Left hindlimb (tissue), 1 donor: ENCODE measurements at places on chromosomes 11 and 22.

DNA sequence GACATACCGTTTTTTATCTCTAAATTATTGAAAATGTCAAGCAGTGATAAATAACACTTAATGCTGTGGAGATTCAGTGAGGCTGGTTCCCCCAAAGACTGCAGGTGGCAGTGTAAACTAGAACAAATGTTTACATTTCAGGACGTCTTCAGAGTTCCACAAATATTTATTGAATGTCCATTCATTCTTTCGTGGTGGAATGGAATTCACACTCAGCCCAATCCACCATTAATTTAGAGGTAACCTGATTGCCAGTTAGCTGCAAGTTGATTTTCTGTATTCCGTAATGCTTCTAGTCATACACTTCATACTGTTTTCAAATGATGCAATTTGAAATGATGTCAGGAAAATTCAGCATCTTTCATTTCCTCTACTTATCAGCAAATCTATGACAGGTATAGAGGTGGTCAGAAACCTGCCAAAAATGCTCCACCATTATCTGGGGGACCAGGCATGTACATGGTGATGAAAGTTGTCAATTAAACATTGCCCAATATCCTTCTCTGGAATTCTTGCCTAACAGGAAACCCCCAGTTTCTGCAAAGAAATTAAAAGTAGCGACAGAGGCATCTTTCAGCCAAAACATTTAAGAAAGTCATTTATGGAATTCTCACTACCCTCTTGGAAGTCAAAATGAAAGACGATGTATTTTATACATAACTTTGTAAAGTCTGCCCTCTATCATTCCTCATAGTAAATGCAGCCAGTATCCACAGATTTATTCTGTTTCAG, 94.3 kb upstream of the BMAL1 start:
- no peak for DNase-seq

GRCh38 chr11:119995730-119996491, 142.0 kb downstream of the TRIM29 start:
- no peak for DNase-seq

GRCh38 chr11:32433101-32433913, 2.0 kb downstream of the WT1 start:
- no peak for DNase-seq

DNA sequence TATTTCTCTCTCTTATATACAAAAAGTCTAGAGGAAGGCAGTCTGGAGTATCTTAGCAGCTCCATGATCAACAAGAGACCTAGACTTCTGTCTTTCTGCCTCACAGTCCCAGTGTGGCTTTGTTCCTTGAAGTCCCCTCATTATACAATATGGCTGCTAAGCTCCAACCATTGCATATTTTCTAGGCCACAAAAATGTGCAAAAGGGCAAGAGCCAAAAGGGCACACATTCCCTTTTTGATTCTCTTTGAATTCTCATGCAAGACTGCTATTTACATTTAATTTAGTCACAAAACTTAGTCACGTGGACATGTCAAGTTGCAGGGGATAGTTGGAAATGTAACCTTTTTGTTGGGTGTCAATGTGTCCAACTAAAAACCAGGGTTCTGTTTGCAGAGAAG, 64.2 kb upstream of the OLFML1 start:
- DNase-seq: no peak

DNA sequence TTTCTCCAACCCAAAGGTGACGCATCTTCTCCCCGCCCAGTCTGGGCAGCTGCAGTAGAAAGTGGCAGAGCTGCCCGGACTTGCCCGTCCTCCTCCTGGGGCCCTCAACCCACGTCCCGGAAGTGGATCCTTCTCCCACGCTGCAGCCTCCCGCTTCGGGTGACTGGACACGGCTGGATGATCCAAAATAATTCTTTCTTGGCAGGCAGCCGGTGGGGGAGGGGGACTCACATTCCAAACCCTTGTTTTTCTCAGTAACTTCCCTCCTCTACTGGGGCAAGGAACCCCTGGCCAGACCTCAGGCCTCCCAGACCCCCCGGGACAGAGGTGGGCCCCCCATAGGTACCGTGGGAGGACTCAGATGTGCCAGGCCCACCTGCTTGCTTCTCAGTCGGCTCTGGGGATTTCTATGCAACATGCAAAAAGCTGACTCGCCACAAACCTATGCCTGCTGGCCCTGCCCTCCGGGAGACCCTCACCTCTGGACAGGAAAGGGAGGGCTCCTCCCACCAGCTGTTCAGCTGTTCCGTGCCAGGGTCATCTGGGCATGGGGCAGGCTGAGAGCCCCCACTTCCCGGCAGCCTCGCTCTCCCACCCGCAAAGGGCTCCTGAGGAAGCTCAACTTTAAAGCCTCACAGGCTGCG, 1.4 kb downstream of the PLXNB2 start:
- DNase-seq: peak; percentile 88

GRCh38 chr11:119672597-119672996, 56.4 kb downstream of the NECTIN1 start:
- DNase-seq: no peak

- DNase-seq: no peak
Measured at GRCh38 chr11:126440276-126440675, 84.8 kb downstream of the ST3GAL4 start.

DNA sequence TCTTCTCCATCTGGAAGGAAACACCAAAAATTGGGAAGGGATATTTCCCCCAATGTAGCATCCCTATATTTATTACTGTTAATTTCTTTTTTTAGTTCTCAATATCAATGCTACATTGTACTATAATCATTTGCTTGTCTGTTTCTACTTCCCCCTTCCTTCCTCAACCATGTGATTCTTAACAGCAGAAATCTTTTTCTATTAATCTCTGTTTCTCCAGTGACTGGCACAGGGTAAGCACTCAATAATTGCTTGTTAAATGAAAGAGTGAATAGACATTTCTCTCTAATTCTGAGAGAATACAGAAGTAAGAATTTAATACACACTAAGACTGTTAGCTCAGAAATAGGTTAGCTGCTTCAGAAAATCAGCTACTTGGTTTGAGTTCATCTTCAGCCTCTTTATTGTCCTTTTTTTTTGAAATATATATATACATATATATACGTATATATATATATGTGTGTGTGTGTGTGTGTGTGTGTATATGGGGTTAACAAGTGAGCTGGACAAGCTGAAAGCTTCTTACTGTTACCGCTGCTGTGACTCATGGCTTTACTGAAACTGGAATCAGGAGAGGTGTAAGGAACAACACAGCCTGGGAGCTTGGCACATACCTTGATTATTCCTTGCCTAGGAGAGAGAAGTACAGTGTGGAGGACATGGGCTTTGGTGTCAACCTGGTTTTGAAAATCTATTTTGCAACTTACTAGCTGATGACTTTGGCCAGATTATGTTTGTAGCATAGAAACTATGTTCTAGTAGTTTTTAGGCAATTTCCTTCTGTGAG, 26.2 kb upstream of the PDE3B start:
- DNase-seq: no peak

- no peak for DNase-seq
Measured at GRCh38 chr22:45752036-45752435, 80.4 kb downstream of the ATXN10 start.

DNA sequence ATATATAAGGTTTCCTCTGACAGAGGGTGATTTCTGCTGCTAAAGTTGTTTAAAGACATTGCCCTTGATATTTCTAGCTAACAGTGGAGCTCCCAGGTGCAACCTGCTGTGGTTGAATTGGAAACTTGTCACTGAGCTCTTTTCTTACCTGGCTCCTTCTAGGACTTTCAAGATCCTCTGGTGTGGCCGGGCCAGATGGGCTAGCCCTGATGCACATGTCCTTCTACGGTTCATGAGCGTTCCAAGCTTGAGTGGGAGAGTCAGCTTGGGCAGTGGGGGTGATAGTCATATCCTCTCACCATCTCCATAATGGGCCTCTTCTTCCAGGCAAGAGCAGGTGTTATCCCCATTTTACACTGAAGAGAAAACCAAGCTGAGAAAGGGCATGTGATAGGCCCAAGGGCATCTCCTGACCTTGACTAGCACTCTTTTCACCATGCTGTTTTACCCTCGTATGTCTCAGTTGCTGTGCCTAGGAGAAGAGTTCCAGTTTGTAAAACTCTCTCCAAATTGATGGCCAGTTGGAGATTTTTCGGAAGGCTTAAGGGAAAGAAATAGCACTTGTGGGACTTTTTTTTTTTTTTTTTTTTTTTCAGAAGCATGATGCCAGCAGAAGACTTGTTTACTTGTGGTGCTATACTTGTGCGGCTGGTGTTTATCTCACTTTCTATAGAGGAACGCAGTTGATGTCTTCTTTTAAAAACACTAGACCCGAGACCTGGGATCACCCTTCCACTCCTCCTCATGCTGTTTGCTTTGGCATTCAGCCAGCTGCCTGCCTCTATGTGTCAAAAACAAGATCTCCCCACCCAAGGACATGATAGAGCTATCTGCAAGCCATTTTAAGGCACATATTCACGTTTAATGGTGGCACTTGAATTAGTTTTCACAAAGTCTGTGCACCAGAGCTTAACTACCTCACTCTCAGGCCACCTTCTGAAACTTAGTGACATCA, 32.6 kb downstream of the TEAD1 start:
- DNase-seq: no peak

GRCh38 chr11:103035791-103036434, 56.0 kb downstream of the DCUN1D5 start:
- DNase-seq: no peak

DNA sequence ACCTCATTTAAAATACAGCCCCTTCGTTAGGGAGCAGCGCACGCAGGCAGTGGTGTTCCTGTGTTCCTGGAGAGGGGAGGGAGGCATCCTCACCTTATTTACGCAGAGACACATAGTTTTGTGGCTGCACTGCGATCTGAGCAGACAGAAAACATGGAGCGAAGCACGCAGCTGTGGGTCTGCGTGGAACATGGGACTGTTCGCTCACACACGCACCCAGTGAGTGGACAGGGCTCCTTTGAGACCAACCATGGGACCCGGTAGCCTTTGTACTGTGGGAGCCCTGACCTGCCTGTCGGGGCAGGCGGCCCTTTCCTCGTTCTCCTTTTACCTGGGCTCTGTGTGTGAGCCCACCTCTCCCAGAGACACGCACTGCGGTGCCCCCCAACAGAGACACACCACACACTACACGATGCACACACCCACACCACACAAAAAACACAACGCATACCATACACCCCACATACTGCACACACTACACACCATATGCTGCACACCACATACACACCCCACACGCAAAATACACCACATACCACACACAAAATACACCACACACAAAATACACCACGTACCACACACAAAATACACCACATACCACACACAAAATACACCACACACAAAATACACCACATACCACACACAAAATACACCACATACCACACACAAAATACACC, 1245.7 kb downstream of the BRD1 start:
- DNase-seq: no peak

- no peak for DNase-seq
Measured at GRCh38 chr11:86745571-86745970, 54.8 kb upstream of the PRSS23 start.

DNA sequence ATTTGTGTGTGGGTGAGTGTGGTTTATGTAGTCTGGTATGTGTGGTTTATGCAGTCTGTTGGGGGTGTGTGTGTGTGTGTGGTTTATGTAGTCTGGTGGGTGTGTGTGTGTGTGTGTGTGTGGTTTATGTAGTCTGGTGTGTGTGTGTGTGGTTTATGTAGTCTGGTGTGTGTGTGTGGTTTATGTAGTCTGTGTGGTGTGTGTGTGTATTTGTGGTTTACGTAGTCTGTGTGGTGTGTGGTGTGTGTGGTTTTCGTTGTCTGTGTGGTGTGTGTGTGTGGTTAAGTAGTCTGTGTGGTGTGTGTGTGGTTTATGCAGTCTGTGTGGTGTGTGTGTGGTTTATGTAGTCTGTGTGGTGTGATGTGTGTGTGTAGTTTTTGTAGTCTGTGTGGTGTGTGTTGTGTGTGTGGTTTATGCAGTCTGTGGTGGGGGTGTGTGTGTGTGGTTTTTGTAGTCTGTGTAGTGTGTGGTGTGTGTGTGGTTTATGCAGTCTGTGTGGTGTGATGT, 26.2 kb upstream of the PARVG start:
- no peak for DNase-seq

DNA sequence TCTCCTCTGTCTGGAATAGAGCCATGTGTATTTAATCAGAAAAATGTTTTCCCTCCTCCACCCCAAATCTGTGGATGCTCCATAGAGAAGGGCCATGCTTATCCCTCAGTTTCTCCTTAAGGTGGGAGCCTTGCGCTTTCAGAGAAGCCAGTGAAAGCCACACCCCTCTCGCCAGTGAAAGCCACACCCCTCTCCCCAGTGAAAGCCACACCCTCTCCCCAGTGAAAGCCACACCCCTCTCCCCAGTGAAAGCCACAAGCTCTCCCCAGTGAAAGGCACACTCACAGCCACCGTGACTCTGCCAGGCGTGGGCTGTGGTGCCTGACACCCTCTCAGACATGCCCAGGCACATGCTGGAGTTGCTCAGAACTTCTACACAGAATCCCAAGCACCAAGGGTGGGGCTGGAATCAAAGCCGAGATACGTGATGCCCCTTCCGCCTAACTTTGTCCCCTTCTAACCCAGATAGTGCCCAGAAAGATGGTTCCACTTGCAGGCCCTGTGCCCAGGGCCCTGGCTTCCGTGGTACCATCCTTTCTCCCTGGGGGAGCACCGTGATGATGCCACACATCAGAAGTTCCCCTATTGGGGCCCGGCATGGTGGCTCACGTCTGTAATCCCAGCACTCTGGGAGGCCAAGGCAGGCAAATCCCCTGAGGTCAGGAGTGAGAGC, 16.5 kb upstream of the PRR5 start:
- no peak for DNase-seq

DNA sequence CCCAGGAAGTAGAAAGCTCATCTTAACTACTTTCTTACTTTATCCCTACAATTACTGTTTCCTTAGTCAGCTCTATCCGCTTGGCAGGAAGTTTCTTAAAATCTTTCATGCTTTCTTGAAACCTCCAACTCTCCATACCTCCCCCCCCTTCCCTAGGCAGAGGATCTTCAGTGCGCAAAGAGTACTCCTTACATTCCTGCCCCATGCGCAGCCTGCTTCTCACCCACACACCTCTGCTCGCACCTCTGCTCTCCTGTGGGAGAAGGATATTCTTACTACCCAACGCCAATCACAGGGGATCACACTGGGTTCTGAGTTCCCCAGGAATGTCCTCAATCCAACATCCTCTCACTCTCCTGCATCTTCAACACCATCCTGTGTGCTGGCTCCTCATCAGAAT, 12.3 kb downstream of the TCF20 start:
- DNase-seq: no peak

DNA sequence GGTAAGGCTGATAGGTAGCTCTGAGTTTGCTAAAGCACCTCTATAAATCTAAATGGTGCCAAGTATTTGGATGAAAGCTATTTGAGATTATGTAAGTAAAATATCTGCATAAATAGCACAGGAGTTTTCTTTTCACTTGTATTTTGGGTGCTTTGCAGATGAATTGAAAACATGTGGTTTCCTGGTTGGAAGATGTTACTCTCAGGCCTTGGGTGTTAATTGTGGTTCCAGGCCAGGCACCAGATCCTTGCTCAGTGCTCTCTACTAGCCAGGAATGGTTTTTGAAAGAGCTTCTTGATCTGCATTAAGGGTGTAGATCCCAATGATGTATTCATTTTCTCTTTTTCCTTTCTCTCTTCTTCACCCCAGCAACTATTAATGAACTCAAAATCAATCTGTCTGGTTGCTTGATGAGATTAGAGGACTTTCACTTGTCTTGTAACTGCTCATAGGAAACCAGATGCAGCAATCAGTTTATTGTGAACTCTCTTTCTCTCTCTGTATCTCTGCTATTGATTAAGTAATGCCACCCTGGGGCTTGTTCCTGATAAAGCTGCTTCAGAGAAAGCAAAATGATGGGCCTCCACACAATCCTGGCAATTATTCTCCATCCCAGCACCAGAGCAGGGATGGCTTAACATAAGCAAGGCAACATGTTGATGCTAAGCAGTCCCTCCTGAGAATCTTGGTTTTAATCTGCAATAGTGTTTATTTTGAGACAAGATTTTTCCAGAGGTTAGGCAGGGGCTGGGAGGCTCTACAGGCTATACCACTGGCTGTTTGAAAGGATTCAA, 147.0 kb upstream of the NTM start:
- no peak for DNase-seq
